ENCODE measurements at places on chromosomes 16 and 17.

DNA sequence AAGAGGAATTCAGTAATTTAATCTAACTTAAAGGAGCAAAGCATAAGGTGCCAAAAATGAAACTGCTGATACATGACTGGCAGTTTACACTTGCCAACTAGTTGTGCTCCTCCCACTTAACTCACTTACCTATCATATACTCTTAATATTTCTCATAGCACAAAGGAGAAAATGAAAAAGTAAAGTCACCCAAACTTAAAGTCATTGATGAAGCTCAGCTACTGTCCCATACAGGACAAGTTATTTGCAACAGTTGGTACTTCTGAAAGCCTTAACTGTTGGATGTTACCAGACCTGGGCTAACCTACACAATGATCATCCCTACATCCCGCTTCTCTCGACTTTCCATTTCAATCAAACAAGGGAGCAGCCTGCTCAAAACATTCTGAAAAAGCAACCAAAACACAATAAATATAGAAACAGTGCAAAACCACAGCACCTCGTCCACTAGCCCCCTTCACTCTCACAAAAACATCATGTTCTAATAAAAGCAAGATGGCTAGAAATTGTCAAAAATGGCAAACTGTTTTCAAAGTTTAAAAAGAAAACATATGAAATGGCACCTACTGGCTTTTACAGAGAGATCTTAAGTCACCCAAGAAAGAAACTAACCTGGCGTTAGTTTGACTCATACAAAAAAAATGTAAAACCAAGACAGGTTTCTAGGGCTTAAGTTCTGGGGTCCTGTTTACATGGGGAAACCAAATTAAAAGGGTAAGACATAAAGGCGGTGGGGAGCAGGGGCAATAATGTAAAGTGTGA is 868 bp downstream of the MED13 start:
- peak; percentile 55 for DNase-seq

GRCh38 chr17:76381633-76382350 is 2.6 kb upstream of the SPHK1 start:
- DNase-seq, result no peak

GRCh38 chr17:9192010-9192409 is 170.7 kb downstream of the NTN1 start:
- DNase-seq, result no peak

DNA sequence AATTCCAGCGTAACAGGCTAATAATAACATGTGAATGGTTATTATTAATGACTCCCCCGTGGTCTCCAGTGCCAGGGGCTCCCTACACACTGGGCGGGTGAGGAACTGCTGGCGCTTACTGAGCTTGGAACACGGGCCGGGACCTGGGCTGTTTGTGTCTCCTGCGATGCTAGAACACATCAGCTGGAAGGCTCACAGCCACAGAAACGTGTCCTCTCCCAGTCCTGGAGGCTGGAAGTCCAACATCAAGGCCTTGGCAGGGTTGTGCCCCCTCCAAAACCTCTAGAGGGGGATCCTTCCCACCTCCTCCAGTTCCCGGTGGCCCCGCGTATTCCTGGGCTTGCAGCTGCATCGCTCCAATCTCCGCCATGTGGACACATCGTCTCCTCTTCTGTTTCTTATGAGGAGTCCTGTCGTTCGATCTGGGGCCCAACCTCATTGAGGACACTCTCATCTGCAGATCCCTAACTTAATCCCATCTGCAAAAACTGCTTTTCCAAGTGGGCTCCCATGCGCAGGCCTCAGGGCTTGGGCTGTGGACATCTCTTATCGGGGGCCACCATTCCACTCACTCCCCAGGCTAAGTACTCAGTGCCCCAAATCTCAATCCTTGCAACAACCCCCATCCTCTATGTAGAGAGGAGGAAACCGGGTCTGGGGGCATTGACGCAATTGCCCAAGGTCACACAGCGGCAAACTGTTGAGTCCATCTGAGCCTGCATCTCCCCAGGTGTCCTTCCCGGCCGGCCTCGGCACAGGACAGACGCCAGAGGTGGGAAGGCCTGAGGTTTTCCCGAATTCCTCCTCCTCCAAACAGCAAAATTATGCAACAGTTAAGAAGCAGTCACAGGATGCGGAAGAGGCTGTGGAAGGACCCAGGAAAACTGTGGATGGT is 193.9 kb downstream of the IRF8 start:
- DNase-seq, result no peak

- DNase-seq, result no peak
These were observed 3.8 kb downstream of the CENPV start for GRCh38 chr17:16349431-16349830.

- DNase-seq, result no peak
These were observed 2.1 kb downstream of the ARHGAP23 start for GRCh38 chr17:38430316-38430715.

GRCh38 chr17:79843816-79844800 is 4.9 kb upstream of the CBX4 start:
- no peak for DNase-seq

- no peak for DNase-seq
These were observed 36.9 kb downstream of the ZNF207 start for GRCh38 chr17:32386844-32387243.

GRCh38 chr16:30601966-30602365 is 8.2 kb downstream of the ZNF689 start:
- no peak for DNase-seq

- no peak for DNase-seq
These were observed 11.2 kb upstream of the COG7 start for GRCh38 chr16:23464196-23464595.

DNA sequence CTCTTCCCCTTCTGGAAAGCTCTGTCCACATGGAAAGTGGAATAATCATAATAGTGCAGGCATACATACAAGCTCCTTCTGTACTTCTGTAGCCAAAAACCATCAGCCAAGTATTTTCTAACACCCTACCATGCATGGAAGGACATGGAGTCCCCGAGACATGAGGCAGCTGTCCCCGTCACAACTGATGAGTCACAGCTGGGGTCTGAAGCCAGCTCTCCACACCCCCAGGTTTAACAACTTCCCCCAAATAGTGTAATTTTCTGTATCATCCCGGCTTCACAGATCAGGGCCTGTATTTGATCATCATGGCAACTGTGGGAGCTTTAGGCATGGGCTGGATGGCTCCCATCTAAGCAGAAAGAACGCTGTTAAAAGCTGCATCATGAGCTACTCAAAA is 16.6 kb downstream of the C16orf96 start:
- no peak for DNase-seq

DNA sequence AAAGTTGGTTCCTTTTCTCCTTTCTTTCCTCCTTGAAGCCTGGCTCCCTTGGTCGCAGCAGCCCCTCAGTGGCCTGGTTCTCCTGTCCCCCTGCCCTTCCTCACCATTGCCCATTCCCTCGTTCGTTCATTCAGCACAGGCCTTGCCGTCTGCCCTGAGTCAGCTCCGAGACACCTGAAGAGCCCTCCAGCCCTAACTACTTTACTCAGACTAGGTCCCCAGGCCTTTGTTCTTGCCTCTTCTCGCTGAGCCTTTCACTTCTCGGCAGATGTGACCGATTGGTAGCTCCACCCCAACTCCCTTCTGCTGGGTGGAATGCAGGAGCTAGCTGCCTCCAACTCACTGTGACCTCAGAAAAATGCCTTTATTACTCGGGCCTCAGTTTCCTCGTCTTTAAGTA is 7.0 kb upstream of the ADAM11 start:
- DNase-seq, result no peak

GRCh38 chr17:50266384-50267073 is 7.7 kb upstream of the TMEM92 start:
- no peak for DNase-seq

Data from CD4-positive, alpha-beta T cell treated with Interleukin-4 for 1 hour (primary cell).